ENCODE measurements at places on chromosomes 4 and X.

GRCh38 chr4:16659079-16659478 lies 239.4 kb downstream of the LDB2 start:
- no peak for DNase-seq

- DNase-seq = no peak
Observed at GRCh38 chrX:48490661-48491060, 14.7 kb downstream of the FTSJ1 start.

- DNase-seq = no peak
Observed at GRCh38 chr4:106659371-106659770, 290.8 kb upstream of the GIMD1 start.

DNA sequence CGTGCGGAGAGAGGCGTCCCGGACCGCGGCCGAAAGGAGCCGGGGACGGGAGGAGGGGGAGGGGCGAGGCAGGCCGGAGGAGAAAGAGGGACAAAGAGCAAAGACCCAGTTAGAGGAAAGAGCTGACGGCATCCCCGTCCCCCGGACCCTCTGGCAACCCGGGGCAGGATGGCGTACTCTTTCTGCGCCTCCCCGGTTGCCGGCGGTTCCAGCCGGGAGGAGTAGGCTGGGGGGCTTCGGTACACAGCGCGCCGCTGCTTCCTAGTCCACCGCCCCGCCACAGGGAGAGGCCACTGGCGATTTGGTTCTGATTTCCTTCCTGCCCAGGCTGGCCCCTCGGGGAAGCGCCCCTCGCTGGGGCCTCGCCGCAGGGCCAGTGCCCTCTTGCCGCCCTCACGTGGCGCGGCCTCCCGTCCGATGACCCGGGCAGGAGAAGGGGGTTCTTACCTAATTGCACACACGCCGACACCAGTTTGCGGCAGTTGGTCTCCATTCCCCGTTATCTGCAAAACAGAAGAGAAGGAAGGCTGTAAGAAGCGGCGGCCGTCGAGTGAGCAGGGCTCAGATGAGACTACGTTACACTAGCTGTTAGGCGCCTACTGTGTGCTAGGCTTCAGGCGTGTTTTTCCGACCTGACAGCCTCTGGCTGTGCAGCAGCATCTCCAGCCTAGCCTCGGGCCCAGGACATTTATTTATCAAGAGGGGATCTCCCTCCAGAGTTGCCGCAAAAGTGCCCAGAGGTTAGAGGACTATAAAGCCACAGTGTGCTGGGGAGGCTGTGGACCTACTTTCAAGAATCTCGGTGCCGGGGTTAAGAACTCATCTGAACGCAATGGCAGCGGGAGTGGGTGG lies 9.9 kb upstream of the PITX2 start:
- no peak for DNase-seq

DNA sequence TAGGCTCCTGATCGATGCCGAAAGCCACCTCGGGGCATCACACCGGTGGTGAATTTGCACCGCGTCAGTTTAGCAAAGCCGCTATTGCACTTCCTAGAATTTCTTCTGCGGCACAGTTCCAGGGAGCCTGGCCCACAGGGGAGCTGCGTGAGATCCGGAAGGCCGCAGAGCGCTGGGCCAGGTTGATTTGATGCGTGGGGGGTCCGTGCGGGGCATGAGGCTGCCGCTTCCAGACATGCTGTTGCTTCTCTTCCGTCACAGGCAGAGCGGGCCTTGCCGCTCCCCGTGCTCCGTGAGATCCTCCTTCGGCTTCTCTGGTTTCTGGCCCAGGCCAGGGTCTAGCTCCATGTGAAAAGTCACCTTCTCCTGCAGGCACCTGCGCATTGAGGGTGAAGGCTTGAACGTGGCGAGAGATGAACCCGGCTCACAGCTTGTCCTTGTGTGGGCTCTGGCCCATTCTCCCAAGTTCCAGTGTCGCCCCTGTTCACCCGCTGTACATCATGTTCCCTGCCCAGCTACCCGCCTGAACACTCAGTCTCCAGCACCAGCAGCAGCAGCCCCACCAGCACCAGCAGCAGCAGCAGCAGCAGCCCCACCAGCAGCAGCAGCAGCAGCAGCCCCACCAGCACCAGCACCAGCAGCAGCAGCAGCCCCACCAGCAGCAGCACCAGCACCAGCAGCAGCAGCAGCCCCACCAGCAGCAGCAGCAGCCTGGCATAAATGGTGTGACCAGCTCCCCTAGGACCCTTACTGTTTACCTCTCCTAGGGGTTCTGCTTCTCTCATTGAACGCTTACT lies 131.2 kb downstream of the TRIML1 start:
- no peak for DNase-seq

- DNase-seq = no peak
Observed at GRCh38 chr4:146088690-146089089, 86.8 kb upstream of the LSM6 start.

All from NCI-H2029 (cell line).